Central memory CD8-positive, alpha-beta T cell (primary cell): ENCODE measurements at places on chromosomes 12 and 14.

GRCh38 chr12:12266873-12267741, at the start of gene LRP6:
Gene LRP6 (minus strand): TSS chr12:12267044. CDS start chr12:12266735, 309 bp downstream.
- H3K27ac ChIP-seq = no peak within 1 kb of the TSS
- H3K4me1 ChIP-seq = peaks cover 21% of the 10 kb centered on the region
- DNase-seq = peak; percentile 19

GRCh38 chr14:68497011-68497410, 295.9 kb downstream of the ZFP36L1 start:
- peaks cover 18% of the 10 kb centered on the region for H3K4me1 ChIP-seq
- peaks cover 4% of the 10 kb centered on the region for H3K36me3 ChIP-seq
- no peak overlapping the region for H3K27ac ChIP-seq

DNA sequence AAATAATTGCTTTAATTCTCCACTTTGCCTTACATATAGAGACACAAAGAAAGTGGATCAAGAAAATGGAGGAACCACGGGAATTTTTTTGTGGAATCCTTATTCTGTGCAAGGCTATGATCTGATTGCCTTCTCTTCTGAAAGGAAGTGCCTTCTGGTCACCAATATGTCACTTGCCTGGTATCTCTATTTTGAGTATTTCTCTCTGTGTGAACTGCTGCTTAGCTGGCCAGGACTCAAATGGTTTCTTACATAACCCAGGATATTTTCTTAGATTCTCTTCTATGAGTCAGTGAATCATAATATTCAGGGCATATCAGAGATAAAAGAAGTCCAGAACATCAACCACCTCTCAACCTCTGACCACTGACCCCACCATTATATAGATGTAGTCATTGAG, 156.1 kb downstream of the DIO2 start:
- H3K27me3 ChIP-seq = no peaks in the 10 kb centered on the region
- DNase-seq = no peak
- H3K4me3 ChIP-seq = no peak overlapping the region
- H3K36me3 ChIP-seq = no peaks in the 10 kb centered on the region
- H3K27ac ChIP-seq = no peak overlapping the region

- no peaks in the 10 kb centered on the region for H3K36me3 ChIP-seq
- no peaks in the 10 kb centered on the region for H3K4me1 ChIP-seq
- H3K27ac ChIP-seq = no peak overlapping the region
- no peak overlapping the region for H3K4me3 ChIP-seq
- no peak for DNase-seq
- H3K27me3 ChIP-seq = peaks cover 22% of the 10 kb centered on the region
Observed at GRCh38 chr14:38175658-38176057, 32.0 kb upstream of the SSTR1 start.

GRCh38 chr14:94767321-94767878, 2.5 kb downstream of the GSC start:
- no peak overlapping the region for H3K4me3 ChIP-seq
- peaks cover 2% of the 10 kb centered on the region for H3K36me3 ChIP-seq
- H3K27me3 ChIP-seq = peaks cover 91% of the 10 kb centered on the region
- H3K4me1 ChIP-seq = peaks cover 5% of the 10 kb centered on the region
- DNase-seq = no peak

DNA sequence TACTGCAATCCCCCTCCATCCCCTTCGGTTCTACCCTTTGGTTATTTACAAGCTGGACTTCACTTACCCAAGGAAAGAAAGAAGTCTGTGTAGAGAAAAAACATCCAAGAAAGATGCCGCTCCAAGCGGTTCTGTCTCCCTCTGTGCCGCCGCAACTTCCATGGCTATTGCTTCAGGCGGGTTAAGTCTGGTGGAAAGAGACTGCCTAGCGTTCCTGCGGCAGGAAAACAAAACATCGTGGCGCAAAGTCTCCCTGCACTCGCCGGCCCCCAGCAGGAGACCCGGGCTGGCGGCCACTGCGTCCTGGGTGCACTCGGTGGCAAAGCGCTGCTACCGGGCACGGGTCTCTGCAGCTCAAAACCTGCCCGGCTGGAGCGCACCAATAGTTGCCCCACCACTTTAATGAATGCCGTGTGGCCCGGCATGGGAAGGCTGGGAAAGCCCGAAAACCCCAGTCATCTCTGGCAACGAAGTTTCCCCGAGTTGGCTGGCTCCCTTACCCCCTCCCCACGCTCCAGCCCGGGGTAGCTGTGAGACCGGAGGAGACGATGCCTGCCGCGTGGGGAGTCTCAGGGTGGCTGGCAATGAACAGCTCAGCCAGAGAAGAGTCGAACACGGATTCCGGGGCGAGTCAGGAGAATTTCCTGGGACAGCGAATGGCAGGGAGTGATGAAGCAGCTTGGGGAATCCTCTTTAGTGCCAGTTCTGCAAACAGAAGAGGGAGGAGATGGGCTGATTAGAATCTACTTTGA, 3.5 kb upstream of the KCNK10 start:
- H3K36me3 ChIP-seq = peaks cover 2% of the 10 kb centered on the region
- DNase-seq = no peak
- H3K4me1 ChIP-seq = no peaks in the 10 kb centered on the region
- H3K27ac ChIP-seq = no peak overlapping the region

DNA sequence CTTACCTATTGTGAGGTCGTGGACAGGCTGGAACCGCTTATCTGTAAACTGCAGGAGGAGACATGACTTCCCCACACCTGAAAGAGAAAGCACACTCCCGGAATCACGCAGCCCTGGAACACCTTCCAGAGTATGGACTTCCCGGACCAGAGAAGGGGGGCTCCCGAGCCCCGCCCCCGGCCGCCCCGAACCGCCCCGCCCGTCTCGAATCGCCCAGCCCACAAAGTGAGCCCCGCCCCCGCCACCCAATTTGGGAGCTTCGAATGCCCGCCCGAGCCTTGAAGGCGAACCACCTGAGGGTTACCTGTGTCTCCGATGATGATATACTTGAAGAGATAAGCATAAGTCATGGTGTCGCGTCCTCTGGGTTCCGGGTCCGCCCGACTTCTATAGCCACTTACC, 235 bp downstream of the RAB2B start:
- H3K4me1 ChIP-seq = peaks cover 27% of the 10 kb centered on the region
- DNase-seq = no peak
- peak overlapping the region; percentile 97 for H3K4me3 ChIP-seq
- H3K36me3 ChIP-seq = peaks cover 32% of the 10 kb centered on the region
- H3K27ac ChIP-seq = peak overlapping the region; percentile 98
- H3K27me3 ChIP-seq = no peaks in the 10 kb centered on the region

GRCh38 chr14:92683041-92683440, 65.4 kb downstream of the LGMN start:
- no peak overlapping the region for H3K27ac ChIP-seq
- H3K4me1 ChIP-seq = peaks cover 14% of the 10 kb centered on the region
- H3K36me3 ChIP-seq = peaks cover 27% of the 10 kb centered on the region
- no peak for DNase-seq
- no peak overlapping the region for H3K4me3 ChIP-seq

- no peaks in the 10 kb centered on the region for H3K27me3 ChIP-seq
- peaks cover 5% of the 10 kb centered on the region for H3K4me1 ChIP-seq
- H3K4me3 ChIP-seq = peak overlapping the region; percentile 87
- H3K36me3 ChIP-seq = peaks cover 4% of the 10 kb centered on the region
Observed at GRCh38 chr14:50397390-50398188, 908 bp upstream of the CDKL1 start.

DNA sequence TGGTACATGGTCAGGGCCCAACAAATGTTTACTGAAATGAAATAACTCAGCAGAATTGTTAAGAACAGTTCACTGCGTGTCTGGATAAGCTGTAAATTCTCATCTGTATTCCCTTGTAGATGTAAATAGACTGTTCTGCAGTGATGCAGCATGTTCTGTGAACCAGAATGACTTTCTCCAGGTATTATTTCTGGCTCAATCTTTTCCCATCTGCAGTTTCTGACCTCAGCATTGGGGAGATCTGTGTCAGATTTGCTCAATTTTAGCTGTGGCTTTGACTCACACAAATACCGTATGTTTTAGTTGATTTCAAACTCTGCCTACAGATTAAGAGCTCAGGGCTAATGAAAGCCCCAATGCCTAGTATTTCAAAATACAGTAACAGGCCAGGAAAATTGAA, 49.2 kb upstream of the DICER1 start:
- no peak overlapping the region for H3K4me3 ChIP-seq
- peaks cover 25% of the 10 kb centered on the region for H3K27me3 ChIP-seq
- no peak overlapping the region for H3K27ac ChIP-seq
- no peak for DNase-seq

- no peak overlapping the region for H3K27ac ChIP-seq
- H3K27me3 ChIP-seq = no peaks in the 10 kb centered on the region
- no peak for DNase-seq
- H3K4me3 ChIP-seq = no peak overlapping the region
Observed at GRCh38 chr14:52797653-52798052, 6.2 kb upstream of the GNPNAT1 start.

GRCh38 chr12:115400011-115400410, 716.0 kb upstream of the TBX3 start:
- H3K27ac ChIP-seq = no peak overlapping the region
- H3K27me3 ChIP-seq = no peaks in the 10 kb centered on the region
- no peak for DNase-seq
- H3K36me3 ChIP-seq = no peaks in the 10 kb centered on the region
- no peak overlapping the region for H3K4me3 ChIP-seq
- no peaks in the 10 kb centered on the region for H3K4me1 ChIP-seq

DNA sequence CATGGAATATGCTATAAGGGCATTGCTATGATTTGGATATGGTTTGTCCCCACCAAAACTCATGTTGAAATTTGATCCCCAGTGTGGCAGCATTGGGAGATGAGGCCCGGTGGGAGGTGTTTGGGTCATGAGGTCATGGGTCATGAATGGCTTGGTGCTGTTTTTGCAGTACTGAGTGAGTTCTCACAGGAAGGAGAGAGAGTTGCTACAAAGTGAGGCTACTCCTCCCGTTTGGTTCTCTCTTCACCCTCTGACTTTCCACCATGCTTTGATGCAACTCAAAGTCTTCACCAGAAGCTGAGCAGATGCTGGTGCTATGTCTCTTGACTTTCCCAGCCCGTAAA, 388.1 kb upstream of the TMPO start:
- H3K36me3 ChIP-seq = no peaks in the 10 kb centered on the region
- H3K27me3 ChIP-seq = no peaks in the 10 kb centered on the region
- H3K4me1 ChIP-seq = no peaks in the 10 kb centered on the region
- H3K27ac ChIP-seq = no peak overlapping the region
- DNase-seq = no peak

- H3K4me3 ChIP-seq = no peak overlapping the region
- DNase-seq = no peak
- H3K27ac ChIP-seq = no peak overlapping the region
- no peaks in the 10 kb centered on the region for H3K27me3 ChIP-seq
- no peaks in the 10 kb centered on the region for H3K36me3 ChIP-seq
- H3K4me1 ChIP-seq = no peaks in the 10 kb centered on the region
Observed at GRCh38 chr12:126667339-126667738, 1599.6 kb upstream of the TMEM132C start.

GRCh38 chr14:92584816-92585215, 71.2 kb downstream of the RIN3 start:
- peaks cover 16% of the 10 kb centered on the region for H3K36me3 ChIP-seq
- H3K27ac ChIP-seq = peak overlapping the region; percentile 88
- DNase-seq = no peak
- H3K4me1 ChIP-seq = peaks cover 94% of the 10 kb centered on the region
- peak overlapping the region; percentile 64 for H3K4me3 ChIP-seq
- no peaks in the 10 kb centered on the region for H3K27me3 ChIP-seq

- peaks cover 6% of the 10 kb centered on the region for H3K36me3 ChIP-seq
- H3K27me3 ChIP-seq = no peaks in the 10 kb centered on the region
- peaks cover 24% of the 10 kb centered on the region for H3K4me1 ChIP-seq
- peak overlapping the region; percentile 93 for H3K4me3 ChIP-seq
Observed at GRCh38 chr12:53252349-53252916, 15.7 kb upstream of the ESPL1 start.

GRCh38 chr12:132551641-132552031, 58.7 kb downstream of the LRCOL1 start:
- no peak overlapping the region for H3K4me3 ChIP-seq
- no peak for DNase-seq
- no peaks in the 10 kb centered on the region for H3K4me1 ChIP-seq
- peaks cover 13% of the 10 kb centered on the region for H3K36me3 ChIP-seq

DNA sequence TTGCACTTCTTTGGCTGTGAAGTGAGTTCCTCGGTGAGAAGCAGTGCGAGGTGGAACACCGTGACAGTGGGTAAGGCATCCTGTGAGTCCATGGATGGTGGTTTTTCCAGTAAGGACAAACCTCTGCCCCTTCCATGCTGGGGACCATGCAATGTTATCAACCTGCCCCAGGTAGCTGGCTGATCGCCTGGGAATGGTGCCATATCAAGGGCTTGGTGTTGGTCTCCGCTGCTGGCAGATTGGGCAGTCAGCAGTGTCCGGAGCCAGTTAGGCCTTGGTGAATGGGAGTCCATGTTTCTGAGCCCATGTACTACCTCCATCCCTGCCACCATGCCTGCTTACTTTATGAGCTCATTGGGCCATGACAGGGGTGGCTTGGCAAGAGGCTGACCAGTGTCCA, 114.7 kb upstream of the C14orf180 start:
- peaks cover 62% of the 10 kb centered on the region for H3K27me3 ChIP-seq
- peaks cover 6% of the 10 kb centered on the region for H3K4me1 ChIP-seq
- no peak overlapping the region for H3K27ac ChIP-seq
- H3K36me3 ChIP-seq = peaks cover 1% of the 10 kb centered on the region

- DNase-seq = no peak
- no peak overlapping the region for H3K4me3 ChIP-seq
- no peaks in the 10 kb centered on the region for H3K4me1 ChIP-seq
- no peaks in the 10 kb centered on the region for H3K36me3 ChIP-seq
- H3K27ac ChIP-seq = no peak overlapping the region
Observed at GRCh38 chr14:60346706-60347105, 97.7 kb downstream of the PPM1A start.

GRCh38 chr14:100468557-100468956, 118.7 kb downstream of the BEGAIN start:
- peak overlapping the region; percentile 39 for H3K27ac ChIP-seq
- no peaks in the 10 kb centered on the region for H3K36me3 ChIP-seq
- no peak overlapping the region for H3K4me3 ChIP-seq

GRCh38 chr12:68647507-68647906, 36.8 kb downstream of the RAP1B start:
- DNase-seq = no peak
- H3K4me3 ChIP-seq = peak overlapping the region; percentile 46
- H3K27ac ChIP-seq = peak overlapping the region; percentile 93
- peaks cover 46% of the 10 kb centered on the region for H3K36me3 ChIP-seq

GRCh38 chr12:18882690-18883089, 144.8 kb downstream of the CAPZA3 start:
- H3K36me3 ChIP-seq = no peaks in the 10 kb centered on the region
- H3K27me3 ChIP-seq = peaks cover 9% of the 10 kb centered on the region
- H3K27ac ChIP-seq = no peak overlapping the region
- H3K4me1 ChIP-seq = no peaks in the 10 kb centered on the region
- no peak overlapping the region for H3K4me3 ChIP-seq

GRCh38 chr14:104048758-104049507, 36.6 kb upstream of the ASPG start:
- H3K27ac ChIP-seq = no peak overlapping the region
- no peak for DNase-seq
- peaks cover 68% of the 10 kb centered on the region for H3K27me3 ChIP-seq
- H3K4me3 ChIP-seq = no peak overlapping the region
- no peaks in the 10 kb centered on the region for H3K36me3 ChIP-seq

GRCh38 chr12:2386566-2386965, 333.8 kb downstream of the CACNA1C start:
- no peak overlapping the region for H3K27ac ChIP-seq
- H3K36me3 ChIP-seq = no peaks in the 10 kb centered on the region
- H3K27me3 ChIP-seq = peaks cover 9% of the 10 kb centered on the region
- no peaks in the 10 kb centered on the region for H3K4me1 ChIP-seq
